ENCODE measurements at places on chromosomes 13 and 19.

- H3K27me3 ChIP-seq = no peaks in the 10 kb centered on the region
- no peak for DNase-seq
- H3K36me3 ChIP-seq = no peaks in the 10 kb centered on the region
- no peak overlapping the region for H3K27ac ChIP-seq
These were observed 10.3 kb downstream of the CELF5 start for GRCh38 chr19:3234800-3235199.

- H3K36me3 ChIP-seq = no peaks in the 10 kb centered on the region
- H3K4me3 ChIP-seq = no peak overlapping the region
- no peak overlapping the region for H3K27ac ChIP-seq
- no peaks in the 10 kb centered on the region for H3K27me3 ChIP-seq
- H3K4me1 ChIP-seq = peaks cover 52% of the 10 kb centered on the region
- DNase-seq = no peak
These were observed 8.5 kb downstream of the FOXO1 start for GRCh38 chr13:40657951-40658350.

- no peak for DNase-seq
- H3K4me1 ChIP-seq = no peaks in the 10 kb centered on the region
- no peaks in the 10 kb centered on the region for H3K36me3 ChIP-seq
- H3K27ac ChIP-seq = no peak overlapping the region
These were observed 18.7 kb downstream of the CEBPA start for GRCh38 chr19:33283589-33283988.

GRCh38 chr19:1884291-1884718 lies 991 bp downstream of the ABHD17A start:
- H3K27ac ChIP-seq = peak overlapping the region; percentile 86
- H3K36me3 ChIP-seq = no peaks in the 10 kb centered on the region
- H3K4me3 ChIP-seq = peak overlapping the region; percentile 73
- no peaks in the 10 kb centered on the region for H3K27me3 ChIP-seq
- peaks cover 22% of the 10 kb centered on the region for H3K4me1 ChIP-seq

DNA sequence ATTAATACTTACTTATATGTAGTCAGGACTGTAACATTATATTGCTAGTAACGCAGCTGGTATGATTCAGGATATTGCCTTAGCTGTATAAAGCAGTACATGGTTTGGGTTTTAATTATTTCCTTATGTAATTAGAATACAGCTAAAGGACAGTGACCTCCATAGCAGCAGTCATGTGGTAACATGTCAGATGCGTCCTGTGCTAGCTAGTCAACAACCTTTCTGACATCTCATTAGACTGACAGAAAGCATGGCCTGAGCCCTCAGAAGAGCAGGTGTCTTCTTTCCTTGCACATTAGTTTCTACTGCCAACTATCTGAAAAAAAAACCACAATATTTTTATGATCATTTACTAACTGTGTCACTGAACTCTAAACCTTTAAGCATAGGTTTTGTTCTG lies 122.2 kb downstream of the MAB21L1 start:
- no peaks in the 10 kb centered on the region for H3K27me3 ChIP-seq
- DNase-seq = no peak
- H3K4me3 ChIP-seq = no peak overlapping the region
- no peak overlapping the region for H3K27ac ChIP-seq
- H3K4me1 ChIP-seq = no peaks in the 10 kb centered on the region

DNA sequence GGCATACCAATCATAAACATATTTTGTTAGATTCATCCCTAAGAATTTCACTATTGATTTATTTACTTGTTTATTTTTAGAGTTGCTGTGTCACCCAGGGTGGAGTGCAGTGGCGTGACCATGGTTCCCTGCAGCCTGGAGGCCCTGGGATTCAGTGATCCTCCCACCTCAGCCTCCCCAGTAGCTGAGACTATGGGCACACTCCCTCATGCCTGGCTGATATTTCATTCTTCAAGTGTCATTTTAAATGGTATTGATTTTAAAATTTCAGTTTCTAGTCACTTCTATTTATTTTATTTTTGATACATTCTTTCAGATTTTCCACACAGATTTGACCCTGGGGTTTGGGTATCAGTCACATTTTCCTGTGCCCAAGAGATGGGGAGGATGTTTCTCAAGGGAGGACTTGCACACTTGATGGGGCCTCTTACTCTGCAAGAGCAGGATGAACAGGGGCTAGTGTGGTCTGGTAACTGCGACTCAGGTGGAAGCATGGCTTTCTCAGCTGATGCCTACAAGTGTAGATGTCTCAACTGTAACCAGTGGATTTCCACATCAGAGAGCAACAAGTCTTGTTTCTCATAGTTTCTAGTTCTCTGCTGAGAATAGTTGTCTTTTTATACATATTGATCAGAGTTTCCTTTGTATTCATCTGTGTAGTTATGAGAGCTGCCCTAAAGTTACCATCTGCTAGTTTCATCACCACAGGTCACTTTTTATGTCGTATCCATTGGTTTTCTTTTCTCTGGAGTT lies 40.2 kb downstream of the CCNE1 start:
- no peak for DNase-seq
- no peaks in the 10 kb centered on the region for H3K4me1 ChIP-seq
- no peaks in the 10 kb centered on the region for H3K27me3 ChIP-seq
- H3K27ac ChIP-seq = no peak overlapping the region
- H3K36me3 ChIP-seq = no peaks in the 10 kb centered on the region
- H3K4me3 ChIP-seq = no peak overlapping the region

DNA sequence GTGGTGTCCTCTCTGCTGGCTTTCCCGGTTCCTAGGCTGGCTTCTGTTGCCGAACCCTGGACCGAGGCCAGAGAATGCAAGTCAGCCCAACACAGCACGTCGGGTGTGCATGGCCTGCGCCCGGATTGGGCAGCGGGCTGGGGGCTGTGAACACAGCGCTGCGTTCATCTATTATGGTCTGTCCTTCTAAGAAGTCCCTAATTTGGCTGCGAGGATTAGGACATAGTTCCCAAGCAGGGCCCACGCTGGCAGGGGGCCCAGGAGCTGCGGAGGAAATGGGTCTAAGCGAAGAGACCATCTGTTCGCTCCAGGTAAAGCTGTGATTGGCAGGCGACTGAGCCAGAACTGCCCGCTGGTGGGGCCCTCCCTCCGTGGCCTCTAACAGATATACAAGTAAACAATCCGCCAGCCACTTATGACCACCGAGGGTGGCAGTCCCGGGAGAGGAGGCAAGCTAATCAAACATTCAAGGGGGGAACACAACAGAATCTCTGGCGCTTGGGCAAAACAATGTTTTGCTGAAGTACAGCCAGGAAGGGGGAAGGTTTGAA lies 6.0 kb downstream of the SYCE2 start:
- no peak overlapping the region for H3K4me3 ChIP-seq
- no peaks in the 10 kb centered on the region for H3K36me3 ChIP-seq
- DNase-seq = no peak
- H3K27ac ChIP-seq = peak overlapping the region; percentile 54
- H3K27me3 ChIP-seq = no peaks in the 10 kb centered on the region
